ENCODE measurements at places on chromosomes 5 and 9.

DNA sequence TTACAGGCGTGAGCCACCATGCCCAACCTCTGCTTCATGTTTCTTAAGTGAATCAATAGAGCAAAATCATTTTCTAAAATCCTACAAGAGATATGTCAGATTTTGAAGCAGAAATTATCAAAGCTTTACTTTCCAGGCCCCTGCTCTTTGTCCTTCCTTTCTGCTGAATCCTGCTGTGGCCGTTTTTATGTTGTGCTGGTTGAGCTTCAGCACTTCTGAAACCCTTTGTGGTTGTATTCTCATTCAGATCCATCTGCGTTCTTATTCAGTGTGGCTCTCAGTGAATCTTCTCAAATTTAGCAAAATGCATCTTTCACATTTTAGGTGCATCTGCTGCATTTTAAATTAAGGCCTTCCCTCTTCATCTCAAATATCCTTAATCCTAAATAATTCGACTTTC, 26.0 kb downstream of the JMY start:
- DNase-seq: no peak

GRCh38 chr5:158451993-158452672, 593.2 kb upstream of the CLINT1 start:
- no peak for DNase-seq

DNA sequence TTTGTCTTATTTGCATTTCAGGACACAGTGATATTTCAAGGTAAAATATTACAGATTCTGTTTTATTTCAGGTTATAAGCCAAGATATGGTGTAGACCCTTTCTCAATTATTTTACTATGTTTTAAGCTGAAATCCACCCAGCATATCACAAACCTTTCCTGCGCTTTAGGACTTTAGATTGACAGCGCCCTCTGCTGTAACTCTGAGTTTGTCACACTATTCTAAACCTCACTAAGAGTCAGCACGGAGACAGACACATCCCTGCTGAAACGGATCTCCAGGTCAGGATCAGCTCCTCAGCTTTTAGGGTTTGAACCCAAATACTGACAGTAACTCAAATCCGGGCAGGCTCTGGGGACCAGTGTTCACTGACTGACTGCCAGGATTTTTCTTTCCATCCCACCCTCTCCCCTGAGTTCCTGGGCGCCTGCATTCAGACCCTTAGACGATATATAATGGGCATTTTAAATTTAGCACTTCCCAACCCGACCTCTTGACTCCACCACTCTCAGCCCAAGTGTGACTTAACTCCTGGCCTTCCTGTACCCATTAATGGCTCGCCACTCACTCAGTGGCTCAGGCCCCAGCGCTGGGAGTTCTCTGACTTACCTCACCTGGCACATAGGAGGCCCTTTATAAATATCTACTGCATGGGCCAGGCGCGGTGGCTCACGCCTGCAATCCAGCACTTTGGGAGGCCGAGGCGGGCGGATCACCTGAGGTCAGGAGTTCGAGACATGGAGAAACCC, 33.5 kb downstream of the TLX3 start:
- no peak for DNase-seq

GRCh38 chr5:25458628-25459027, 813.9 kb upstream of the CDH10 start:
- DNase-seq: no peak

DNA sequence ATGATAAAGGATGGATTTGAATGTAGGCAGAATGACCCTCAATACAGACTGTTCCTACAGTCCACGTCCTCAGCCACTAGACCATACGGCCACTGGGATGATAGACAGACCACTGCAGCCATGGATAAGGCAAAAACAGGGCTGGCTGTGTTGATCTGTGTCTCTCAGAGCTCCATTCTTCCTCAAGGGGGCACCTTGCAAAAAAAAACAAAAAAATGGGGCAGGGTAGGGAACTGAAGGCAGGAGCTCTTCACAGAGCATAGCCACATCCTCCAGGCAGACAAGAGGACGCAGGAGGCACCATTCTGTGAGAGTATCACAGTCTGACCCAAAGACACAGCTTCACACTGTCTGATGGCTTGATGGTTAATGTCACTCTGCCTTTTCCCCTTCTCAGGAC, 61.2 kb upstream of the GABRP start:
- DNase-seq: no peak

- no peak for DNase-seq
These were observed 309.2 kb downstream of the CTNND2 start for GRCh38 chr5:11595045-11595444.

GRCh38 chr9:17776735-17777134, 197.9 kb downstream of the SH3GL2 start:
- no peak for DNase-seq

GRCh38 chr5:178365501-178366440, 133.2 kb upstream of the PHYKPL start:
- no peak for DNase-seq

- DNase-seq: no peak
These were observed 52.7 kb downstream of the RXRA start for GRCh38 chr9:134378901-134379338.

- no peak for DNase-seq
These were observed 8.4 kb upstream of the SETD9 start for GRCh38 chr5:56900858-56901578.

- no peak for DNase-seq
These were observed 20.0 kb downstream of the MOCS2 start for GRCh38 chr5:53089481-53089991.

DNA sequence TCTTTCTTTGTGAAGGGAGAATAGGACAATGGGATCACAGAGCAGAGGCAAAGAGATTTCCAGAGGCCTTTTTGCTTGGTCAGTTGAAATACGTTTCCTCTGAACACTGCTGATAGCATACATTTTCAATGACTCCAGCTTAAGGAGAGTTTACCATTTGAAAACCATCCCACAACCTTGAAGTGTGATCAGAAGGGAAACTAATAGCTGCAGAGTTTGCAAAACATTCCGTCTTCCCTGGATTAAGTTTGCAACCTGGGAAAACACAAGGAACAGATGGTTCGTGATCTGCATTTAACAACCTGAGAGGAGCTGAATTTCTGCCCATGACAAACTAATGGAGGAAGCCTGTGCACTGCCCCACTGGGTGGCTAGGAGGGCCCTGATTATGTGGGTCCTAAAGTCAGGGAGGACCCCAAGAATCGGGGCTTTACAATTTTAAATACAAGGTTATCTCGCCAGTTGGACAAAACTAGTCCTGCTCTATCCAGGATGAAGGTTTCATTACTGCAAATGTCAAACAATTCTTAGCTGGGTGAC, 35.6 kb downstream of the MTX3 start:
- DNase-seq: no peak

- no peak for DNase-seq
These were observed 17.7 kb upstream of the ANXA1 start for GRCh38 chr9:73133921-73134407.

DNA sequence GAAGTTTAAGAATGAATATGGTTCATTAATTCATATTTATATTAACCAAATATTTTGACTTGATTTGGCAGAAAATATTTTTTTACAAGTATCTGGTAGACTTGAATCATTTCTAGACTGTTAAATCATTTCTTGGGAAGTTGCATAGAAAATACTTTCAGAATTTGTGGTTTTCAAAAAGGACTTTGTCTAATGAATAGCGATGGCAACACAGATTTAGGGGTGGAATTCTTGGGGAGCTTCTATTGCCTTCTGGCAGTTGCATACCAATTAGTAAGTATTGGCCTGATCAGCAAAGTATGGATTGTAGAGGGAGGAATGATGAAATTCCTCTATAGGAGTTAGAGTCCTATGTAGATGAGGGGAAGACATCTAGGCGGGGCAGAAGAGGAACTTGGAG, 68.6 kb upstream of the CKMT2 start:
- no peak for DNase-seq

- DNase-seq: peak; percentile 8
These were observed 344.0 kb downstream of the PTPRD start for GRCh38 chr9:10268531-10269485.

DNA sequence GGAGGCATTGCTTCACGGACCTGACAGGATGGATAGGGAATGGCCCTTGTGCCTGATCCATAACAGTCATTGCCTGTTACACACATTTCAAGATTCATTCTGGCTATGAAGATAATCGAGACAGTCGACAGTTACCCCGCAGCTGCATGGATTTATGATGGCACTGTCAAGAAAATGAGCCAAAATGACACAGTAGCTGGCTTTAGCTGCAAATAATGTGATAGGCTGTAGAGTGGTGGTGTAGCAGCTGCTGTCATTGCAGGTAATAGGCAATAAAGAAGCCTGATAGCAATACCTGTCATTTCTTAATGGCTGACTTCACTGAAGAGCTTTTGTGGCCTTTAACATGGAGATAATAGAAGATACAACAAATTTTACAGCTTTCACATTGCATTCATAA, 1085.2 kb upstream of the ARRDC3 start:
- DNase-seq: no peak

DNA sequence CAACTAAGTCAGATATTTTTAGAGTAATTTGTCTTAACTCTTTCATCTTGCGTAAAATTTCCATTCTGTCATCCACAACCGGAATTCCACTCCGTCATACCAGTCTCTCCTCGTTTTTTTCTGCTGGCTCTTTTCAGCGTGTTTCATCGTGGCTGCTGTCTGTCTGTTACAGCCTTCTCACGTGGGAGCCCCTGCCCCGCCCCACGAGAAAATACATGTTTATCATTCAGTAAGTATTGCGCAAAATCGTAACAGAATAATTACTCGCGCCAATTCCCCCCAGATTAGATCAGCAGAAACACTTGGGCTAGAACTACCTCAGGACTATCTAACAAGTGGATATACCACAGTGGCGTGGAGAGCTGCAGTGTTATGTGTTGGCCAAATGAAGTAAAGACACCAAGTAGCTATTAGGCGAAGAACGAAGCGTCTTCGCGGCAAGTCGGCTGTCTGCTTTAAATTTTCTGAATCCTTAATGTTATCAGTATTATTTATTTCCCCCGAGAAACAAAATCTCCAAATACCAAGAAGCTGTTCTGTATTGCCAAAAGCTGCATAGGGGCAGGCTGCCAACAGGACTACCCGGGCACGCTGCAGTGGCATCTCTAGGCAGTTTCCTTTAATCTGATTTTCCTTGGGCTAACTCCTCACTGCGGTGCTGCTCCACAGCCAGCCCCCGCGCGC, 566 bp upstream of the FOCAD start:
- DNase-seq: no peak

DNA sequence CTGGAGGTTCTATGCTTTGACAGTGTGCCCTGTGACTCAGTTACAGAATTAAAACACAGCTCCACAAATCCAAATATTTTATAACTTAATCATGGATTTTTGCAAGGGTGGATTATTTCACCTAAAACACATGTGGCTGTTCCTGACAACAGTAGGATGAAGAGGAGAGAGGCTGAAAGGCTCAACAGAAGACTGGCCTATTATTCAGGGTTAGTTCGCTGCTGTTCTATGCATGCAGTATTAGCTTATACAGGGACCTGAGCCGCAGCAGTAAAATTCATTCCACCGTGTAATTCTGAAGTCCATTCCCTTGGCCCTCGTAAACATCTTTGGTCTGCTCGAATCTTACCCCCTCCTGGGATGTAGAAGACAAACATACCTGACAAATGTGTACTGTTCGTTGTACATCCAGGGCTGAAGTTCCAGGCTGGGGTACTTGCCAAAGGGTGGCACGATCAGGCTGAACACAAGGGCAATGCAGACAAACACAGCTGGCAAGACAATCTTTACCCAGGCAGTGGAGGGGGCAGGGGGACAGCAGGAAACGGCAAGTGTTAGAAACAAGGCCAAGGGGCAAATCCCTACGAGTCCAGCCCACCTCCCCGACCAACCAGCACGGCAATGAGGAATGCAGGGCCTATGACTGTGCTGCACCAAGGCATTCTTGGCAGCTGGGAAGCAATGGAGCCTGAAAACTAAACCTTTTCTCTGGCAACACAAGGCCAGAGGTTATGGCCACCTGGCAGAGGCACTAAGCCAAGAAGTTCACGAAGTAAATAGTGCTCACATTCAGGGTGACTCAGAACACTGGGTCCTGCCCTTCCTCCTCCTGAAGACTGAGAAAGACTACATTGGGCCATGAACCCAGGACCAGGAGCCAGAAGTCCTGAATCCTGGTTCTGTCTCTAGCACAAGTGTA, 46.8 kb downstream of the NIPSNAP3B start:
- no peak for DNase-seq

DNA sequence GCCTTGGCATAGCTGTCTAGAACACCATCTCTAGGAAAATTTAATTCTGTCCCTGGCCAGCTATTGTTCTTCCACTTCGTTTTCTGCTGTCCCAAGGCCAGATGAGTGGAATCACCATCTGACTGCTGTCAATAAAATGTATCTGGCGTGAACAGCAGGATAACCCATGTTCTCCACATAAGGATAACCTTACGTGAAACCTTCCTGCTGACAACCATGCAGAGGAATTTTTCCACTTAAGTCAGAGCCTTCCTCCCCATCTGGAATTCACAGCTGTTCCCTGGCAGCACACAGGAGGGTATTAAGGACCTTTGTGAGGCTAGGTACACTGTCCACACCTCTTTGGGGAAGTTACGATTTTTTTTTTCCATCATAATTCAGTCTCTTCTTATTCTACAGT, 28.6 kb downstream of the RNF44 start:
- no peak for DNase-seq

- peak; percentile 40 for DNase-seq
These were observed 960 bp downstream of the NR2F1 start for GRCh38 chr5:93583768-93584595.

GRCh38 chr9:137064027-137064879, 6.1 kb downstream of the SAPCD2 start:
- peak; percentile 54 for DNase-seq

- DNase-seq: no peak
These were observed 1799.9 kb upstream of the ACO1 start for GRCh38 chr9:30584559-30584958.

DNA sequence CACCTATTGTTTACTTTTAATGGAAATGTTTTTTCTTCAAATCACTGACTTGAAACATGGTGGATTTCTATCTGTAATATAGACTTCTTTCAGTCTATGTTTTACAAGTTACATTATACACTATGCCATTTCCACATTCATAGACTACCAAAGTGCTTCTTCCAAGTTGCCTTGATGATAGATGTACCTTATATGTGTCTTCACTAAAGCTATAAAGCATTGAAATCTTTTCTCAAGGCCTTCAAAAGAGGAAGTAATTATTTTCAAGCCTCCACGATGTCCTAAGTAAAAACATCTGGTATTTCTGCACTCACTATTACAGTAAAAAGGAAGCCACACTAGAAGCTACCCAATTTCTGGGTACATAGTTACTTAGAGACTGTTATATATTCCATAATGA, 113.3 kb downstream of the FGF10 start:
- DNase-seq: no peak
